ENCODE measurements at places on chromosomes 4 and X.

- no peak for DNase-seq
Measured at GRCh38 chr4:20217951-20218350, 33.8 kb upstream of the SLIT2 start.

DNA sequence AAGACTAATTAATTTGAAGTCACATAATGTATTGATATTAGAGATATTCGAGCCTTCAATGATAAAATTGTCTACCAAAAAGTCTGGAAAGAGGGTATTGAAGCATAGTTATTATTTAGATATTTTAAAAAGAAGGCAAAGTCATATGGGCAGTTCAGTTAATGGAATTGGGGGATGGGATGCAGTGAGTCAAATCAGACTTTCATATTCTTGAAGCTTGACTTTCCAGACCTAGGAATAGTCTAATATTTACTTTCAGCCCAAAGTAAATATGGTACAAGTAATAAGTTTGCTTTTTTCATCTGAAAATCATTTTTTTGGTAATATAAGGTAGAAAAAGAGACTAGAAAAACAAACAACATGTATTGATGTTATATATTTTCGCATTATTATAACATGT, 2017.8 kb downstream of the C4orf33 start:
- DNase-seq = no peak

GRCh38 chr4:150176547-150176946, 98.3 kb downstream of the DCLK2 start:
- no peak for DNase-seq

- no peak for DNase-seq
Measured at GRCh38 chr4:189504220-189504619, 436.5 kb upstream of the FRG1 start.

DNA sequence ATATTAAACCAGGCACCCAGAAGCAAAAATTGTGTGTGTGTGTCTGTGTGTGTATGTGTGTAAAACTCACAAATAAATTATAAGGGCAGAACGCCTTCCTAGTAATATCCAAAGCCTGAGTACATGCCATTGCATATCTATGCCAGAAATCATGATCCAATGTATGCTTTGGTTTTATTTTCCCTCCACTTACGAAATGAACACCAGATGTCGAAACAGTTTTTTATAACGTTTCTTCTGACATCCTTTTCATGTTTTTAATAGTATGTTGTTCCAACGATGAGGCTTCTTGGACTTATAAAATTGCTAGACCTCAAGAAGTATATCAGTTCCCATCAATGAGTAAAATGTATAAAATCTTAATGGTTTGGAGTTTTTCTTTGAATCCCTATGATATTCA, 55.4 kb downstream of the KCNIP4 start:
- DNase-seq = no peak

DNA sequence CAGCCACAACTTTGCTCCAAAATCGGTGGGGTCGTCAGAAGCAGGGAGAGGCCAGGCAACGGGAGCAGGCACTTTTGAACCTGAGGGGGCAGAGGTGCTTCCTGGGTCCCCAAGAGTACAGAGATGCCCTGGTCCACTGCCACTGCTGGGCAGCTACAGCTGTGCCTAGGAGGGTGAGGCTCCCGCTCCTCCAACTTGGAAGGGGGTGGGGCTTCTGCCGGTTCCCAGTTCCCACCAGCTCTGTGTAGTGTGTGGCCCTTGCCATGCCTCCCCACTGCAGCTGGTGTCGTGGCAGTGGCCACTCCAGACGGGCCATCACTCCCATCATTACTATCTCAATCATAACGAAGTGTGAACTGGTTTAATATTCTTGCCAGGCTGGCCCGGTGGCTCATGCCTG, 1496.3 kb downstream of the PCDH7 start:
- no peak for DNase-seq

GRCh38 chr4:99720206-99720605, 62.6 kb upstream of the C4orf54 start:
- DNase-seq = no peak

DNA sequence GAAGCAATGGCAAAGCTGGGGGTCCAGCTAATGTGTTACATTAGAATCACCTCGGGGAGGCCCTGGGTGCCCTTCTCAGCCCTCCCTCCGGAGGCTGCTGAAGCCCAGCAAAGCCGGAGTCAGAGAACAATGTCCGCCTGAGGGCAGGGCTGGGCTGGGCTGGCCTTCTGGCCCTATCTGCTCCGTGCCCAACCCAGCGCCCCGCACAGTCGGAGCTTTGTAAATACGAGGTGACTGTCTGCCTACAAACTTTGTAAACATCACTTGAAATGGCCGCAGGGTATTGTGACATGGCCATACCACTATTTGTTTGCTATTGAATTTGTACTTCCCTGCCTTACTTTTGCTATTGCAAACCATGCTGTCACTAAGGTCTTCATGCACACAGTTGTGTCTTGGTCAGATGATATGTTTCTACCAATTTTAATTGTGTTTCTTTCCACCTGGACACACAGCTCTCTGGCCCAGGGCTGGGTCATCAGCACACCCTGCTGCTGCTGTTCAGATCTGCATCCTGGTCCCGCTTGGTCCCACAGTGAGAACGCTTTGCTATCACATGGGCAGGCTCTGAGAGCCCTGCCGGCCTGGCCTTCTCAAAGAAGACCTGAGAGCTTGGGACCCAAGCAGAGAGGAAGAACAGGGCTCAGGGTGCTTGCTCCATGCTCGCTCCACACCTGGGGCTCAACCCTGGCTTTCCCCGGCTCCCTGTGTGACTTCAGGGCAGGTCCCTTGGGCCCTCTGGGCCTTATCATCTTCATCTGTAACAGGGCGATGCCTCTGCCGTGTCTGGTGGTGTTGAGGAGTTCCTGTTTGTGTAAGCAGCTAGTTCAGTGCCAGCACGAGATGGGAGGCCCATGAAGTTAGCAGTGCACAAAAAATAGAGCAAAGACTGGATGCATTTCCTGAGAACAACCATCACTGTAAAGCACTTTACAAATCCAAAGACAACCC, 2.3 kb downstream of the S100P start:
- DNase-seq = no peak

All from stimulated activated CD8-positive, alpha-beta memory T cell treated with anti-CD3 and anti-CD28 coated beads, Interleukin-2, amount 100 ng/mL, for 1 hour (primary cell).